ENCODE measurements at places on chromosomes 5 and 9. TPM values are rescaled to one million over a fixed set of nuclear protein-coding genes. Genes with fewer than 3 reads are reported as not detected.

CDKN2A gene
- total RNA-seq, result 1.9 TPM

RIMOC1 gene
- total RNA-seq, result 19.9 TPM

GPR151 gene
- total RNA-seq, result not detected

CCL27 gene
- total RNA-seq, result not detected

NDST1 gene
- 46.9 TPM for total RNA-seq

KCNV2 gene
- not detected for total RNA-seq
